ENCODE measurements at places on chromosomes 7 and 10.

- DNase-seq, result no peak
Observed at GRCh38 chr7:123770378-123770777, 21.6 kb upstream of the WASL start.

GRCh38 chr10:77261146-77261545 lies 376.5 kb downstream of the KCNMA1 start:
- DNase-seq, result no peak

GRCh38 chr7:29013082-29013695 lies 55.1 kb upstream of the TRIL start:
- DNase-seq, result no peak

- no peak for DNase-seq
Observed at GRCh38 chr10:133399123-133399601, 5.2 kb downstream of the MTG1 start.

GRCh38 chr10:125827133-125827532 lies 3.8 kb downstream of the BCCIP start:
- no peak for DNase-seq

DNA sequence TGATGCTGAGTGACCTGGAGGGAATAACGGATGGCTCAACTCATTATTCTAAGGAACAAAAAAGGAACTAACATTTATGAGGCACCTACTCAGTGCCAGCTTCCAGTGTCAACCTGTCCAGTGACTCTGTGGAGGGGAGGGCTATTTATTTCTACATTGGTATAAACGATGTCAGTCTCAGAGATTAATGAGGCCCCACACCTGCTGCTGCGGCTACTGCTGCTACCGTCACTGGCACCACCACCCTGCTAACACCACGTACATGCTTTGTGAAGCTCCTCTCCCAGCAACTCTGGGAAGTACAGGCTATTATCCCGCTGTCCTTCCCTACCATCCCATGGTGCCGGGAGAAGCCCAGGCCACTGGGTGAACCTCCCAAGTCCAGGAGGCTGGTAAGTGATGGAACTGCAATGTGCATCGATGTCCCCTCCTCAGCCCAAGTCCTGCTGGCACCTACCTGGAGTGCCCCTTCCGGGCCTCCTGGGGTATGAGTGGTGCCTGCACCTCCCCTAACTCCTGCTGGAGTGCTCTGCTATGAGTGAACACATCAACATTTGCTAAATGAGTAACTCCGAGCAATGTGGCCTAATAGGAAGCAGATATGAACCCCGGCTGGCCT lies 101.5 kb downstream of the ARHGAP22 start:
- no peak for DNase-seq

DNA sequence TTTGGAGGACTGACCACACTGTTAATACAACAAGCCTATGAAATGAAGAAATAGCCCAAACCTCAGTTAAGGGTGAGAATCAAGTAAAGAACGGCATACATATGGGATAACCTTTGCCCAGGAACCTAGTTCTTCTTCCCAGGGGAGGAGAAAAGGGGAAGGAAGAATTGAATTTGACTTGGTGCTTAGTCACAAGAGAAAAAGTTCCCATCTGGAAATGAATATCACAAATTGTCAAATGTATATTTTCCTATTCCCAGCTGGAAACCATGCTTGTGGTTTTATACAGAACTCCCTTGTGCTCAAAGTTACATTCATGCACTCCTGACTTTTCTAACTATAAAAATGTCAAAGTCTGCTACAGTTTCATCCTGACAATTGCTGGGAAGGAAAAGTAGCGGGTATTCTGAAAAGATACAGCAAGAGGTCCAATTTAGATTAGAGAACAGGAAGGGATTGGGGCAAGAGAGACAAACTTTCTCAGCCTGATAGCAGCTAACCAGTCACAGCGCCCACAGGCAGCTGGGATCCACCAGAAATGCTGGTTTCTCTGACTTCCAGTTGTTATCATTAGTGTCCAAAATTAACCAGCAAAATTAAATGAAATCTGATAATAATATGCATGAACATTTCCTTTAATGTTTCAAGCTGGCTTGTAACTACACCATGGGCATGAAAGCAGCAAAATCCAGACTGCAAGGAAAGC lies 18.6 kb upstream of the GSAP start:
- DNase-seq, result no peak

DNA sequence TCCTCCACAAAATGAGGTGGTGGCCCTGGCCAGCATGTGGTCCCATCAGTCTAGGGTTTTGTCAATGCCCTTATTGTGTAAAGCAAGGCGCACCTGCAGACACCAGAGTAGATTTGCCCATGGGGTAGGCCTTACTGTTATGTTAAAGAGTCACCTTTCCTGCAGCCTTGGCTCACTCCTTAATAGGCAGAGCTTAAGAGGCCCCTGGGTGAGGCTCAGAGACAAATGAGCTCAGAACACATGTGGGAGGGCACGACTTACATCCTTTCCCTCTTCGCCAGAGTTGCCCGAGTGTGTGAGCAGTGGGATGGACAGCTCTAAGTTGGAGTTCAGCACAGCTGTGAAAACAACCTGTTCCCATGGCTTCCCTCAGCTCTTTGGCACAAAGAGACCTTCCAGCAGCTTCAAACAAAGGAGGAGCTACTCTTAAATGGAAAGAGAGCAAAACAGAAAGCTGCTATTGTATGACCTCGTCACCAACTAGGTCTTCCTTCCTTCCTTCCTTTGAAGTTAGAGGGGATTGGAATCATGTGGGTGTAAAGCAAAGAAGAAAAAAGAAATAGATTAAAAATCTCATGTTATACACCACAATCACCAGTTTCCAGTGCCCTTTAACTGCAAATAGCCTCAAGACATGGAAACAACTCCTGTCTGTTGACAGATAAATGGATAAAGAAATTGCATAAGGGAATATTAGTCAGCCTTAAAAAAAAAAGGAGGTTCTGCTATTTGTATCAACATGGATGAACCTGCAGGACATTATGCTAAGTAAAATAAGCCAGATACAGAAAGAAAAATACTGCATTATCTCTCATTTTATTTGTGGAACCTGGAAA lies 11.9 kb upstream of the XPNPEP1 start:
- DNase-seq, result peak; percentile 53

- DNase-seq, result no peak
Observed at GRCh38 chr10:21326594-21327288, 198.7 kb downstream of the SKIDA1 start.

GRCh38 chr7:10657837-10658236 lies 315.8 kb upstream of the PHF14 start:
- DNase-seq, result no peak

- DNase-seq, result no peak
Observed at GRCh38 chr7:12716134-12716681, 28.8 kb downstream of the ARL4A start.

DNA sequence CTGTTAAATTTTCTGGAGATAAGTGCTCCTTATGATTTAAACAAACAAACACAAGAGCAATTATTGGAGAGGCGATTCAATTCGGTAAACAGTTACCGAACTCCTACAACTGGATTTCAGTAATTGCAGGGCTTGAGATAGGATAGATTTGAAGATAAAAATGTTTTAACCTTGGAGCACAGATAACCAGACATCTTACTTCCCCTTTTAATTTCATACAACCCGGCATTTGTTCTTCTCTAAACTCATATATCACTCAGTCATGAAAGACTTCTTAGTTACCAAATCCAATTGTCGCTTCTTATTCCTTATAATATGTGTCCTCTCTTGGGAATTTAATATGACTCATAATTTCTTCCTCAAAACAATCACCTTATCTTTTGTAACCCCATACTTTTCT lies 235.9 kb upstream of the CSTF2T start:
- DNase-seq, result no peak

- DNase-seq, result no peak
Observed at GRCh38 chr7:30525429-30525828, 20.8 kb upstream of the GGCT start.

- DNase-seq, result no peak
Observed at GRCh38 chr10:12459762-12460161, 110.4 kb downstream of the CAMK1D start.

DNA sequence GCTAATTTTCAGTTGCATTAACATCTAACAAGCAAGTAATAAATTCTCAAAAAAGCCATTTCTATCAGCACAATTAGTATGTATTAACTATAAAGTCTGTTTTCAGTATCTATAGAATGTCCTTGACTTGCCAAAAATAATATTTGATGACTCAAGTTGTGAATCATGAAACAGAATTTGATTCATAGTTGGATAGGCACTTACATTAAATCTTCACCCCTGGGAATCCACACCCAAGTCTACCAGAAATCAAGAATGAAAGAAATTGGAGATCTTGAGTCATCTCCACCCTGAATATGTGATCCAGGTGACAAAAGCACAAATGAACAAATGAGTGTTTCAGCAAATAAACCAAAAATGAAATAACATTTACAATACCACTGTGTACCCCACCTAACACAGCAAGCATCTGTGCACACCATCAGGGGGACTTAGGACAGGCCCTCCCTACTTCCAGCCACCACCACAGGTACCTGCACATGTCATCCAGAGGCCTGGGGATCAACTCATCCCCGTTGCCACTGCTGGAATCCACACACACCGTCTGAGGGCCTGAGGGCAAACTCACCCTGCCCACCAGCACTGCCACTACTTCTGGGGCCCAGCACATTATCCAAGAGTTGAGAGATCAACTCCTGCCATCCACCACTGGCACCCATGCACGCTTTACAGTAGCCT lies 160.1 kb downstream of the MTERF1 start:
- DNase-seq, result no peak

DNA sequence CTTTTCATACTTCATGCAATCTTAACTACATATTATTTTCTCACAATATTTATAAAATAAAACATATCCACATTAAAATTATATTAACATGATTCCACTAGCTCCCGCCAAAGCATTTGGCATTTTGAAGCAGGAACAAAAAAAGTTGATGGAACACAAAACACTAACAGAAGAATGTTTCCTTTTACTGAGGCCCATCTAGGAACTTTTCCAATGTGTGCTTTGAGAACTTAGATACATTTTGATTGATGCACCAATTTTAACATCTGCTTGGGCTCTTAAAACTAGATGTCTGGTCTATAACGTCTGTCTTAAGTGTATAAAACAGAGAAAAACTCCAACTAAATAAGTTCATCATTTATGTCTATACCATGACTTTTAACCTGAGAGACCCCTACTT lies 1214.8 kb downstream of the SORCS1 start:
- DNase-seq, result no peak

DNA sequence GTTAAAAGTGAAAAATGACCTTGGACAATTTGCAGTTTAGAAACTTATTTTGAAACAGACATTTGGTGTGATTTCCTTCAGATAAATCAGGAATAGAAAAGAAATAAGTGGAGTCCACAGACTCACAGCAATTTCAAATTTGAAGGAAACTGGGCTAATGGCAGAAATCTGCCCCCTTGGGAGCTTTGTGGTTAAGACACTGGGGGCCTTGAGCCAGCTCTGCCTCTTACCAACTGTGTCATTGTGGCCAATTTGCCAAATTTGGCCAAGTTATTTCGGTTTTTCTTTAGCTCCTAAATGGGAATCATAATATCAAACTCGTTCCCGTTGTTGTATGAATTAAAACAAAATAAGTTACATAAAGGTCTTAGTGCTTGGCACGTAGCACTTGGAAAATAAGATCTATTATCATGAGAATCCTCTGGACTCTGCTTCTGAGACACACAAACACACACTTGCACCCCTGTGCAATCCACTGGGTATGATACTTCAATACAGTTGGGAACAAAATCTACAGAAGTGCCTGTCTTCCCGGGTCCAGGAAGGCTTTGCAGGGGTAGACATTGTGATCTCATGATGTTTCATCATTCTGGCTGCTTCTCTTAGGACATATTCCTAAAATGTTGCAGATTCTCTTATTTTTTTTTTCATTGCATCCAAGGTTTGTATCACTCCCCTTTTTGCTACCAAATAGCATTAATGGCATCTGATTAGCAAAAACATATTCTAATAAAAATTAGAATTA lies 4.9 kb downstream of the ARMC3 start:
- DNase-seq, result no peak

- no peak for DNase-seq
Observed at GRCh38 chr10:114631666-114632417, 26.2 kb downstream of the ABLIM1 start.

DNA sequence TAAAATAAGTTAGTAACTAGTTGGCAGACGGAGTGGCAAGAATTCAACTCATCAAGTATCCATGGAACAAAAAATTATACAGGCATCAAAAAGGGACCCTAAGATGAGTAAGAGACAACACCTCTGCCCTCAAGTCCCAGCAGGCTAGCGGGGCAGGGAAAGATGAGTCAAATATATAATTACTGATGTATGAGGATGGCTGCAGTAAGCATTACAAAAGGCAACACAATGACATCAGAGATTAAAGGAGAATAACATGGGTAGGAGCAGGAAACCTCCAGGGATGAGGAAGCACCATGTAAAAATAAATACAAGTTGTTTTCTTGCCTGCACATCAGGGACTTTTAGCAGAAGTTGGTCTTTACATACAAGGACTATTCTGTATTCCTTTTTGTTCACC lies 49.4 kb downstream of the SCRN1 start:
- DNase-seq, result no peak

- DNase-seq, result no peak
Observed at GRCh38 chr7:50284296-50284695, 20.2 kb upstream of the IKZF1 start.

GRCh38 chr7:77327067-77327931 lies 88.8 kb downstream of the GSAP start:
- peak; percentile 20 for DNase-seq

GRCh38 chr7:120280743-120281142 lies 7.8 kb downstream of the KCND2 start:
- DNase-seq, result no peak

DNA sequence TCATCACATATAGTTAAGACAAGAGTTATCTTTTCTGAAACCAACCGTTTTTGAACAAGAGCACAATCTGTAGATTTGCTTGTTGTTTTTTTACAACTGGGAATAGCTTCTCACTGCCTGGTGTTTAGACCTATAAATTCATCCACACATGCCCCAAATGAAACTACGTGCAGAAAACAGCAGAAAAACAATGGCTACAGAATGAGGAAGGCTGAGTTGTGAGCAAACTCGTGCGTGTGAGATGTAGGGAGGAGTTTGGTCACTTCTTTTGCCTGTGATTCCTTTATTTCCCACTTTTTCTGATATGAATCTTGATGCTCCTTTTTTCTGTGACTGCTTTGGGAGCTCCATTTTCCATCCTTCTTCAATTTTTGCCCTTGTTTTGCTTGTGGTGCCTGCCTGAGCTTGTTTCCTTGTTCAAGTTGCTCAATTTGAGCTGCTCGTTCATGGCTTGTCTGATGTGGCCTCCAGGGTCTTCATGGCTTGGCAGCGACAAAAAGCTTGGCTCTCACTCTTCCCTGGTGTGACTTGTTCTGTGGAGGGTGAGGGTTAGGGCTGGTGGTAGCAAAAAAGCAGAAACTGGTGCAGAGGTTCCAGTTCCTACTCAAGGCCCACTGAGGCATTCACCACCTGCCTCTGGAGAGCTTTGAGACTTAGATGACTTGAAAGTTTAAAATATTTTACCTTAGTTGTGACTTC lies 76.9 kb downstream of the ZNF365 start:
- DNase-seq, result no peak

- DNase-seq, result no peak
Observed at GRCh38 chr10:121683816-121684215, 85.6 kb upstream of the FGFR2 start.

GRCh38 chr10:78148216-78148960 lies 114.7 kb downstream of the RPS24 start:
- DNase-seq, result no peak
